ENCODE measurements at places on chromosomes 12 and 14.

GRCh38 chr12:7583471-7583870, 79.9 kb upstream of the CD163 start:
- no peak for DNase-seq

- no peak for DNase-seq
Observed at GRCh38 chr12:110234755-110235154, 46.3 kb upstream of the ATP2A2 start.

- DNase-seq, result no peak
Observed at GRCh38 chr12:25775968-25776367, 182.5 kb upstream of the RASSF8 start.

GRCh38 chr14:50675597-50675996, 7.5 kb upstream of the SAV1 start:
- no peak for DNase-seq

GRCh38 chr14:52067873-52068614, 815 bp downstream of the NID2 start:
- peak; percentile 22 for DNase-seq

GRCh38 chr12:131251336-131252101, 297.8 kb downstream of the ADGRD1 start:
- no peak for DNase-seq

DNA sequence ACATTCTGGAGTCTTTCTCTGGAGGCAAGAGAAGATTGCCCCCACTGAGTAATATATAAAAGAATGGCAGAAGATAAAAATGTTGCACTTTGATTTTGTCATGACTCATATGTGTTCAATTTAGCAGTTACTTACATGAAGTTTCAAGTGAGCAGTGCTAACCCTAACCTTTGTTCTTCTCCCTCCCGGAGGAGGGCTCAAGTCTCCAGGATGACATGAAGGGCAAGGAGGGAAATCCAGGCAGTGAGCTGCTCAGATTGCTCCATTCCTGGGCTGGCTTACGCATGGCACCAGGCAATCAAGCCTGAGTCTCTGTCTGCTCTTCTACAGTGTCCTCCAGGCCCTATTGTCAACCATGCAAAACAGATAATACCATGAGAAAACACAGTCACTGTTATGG, 322.3 kb downstream of the DUSP6 start:
- no peak for DNase-seq

DNA sequence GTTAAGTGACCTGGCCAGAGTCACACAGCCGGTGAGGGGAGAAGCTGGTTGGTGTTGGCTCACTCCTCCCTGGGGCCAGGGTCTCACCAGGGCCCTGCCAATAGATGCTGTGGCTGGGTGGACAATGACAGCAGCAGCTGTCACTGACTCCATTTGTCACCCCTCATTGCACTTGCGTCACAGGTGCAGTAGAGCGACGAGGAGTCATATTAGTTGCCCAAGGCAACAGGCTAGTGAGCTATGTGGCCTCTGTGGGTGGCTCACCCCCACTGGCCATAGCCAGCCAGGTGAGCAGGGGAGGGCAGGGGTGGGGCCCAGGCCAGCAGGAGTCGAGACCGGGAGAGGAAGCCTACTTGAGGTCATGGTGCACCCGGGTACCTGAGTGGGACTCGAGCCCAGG, 9.7 kb downstream of the SLC25A47 start:
- no peak for DNase-seq

GRCh38 chr14:100910888-100911664, 7.6 kb upstream of the RTL1 start:
- no peak for DNase-seq

GRCh38 chr14:64549791-64550620, at the start of gene PPP1R36:
TSS of gene PPP1R36 (plus strand) at chr14:64549961. CDS start at chr14:64549998, 37 bp downstream.
- DNase-seq, result peak; percentile 47

All from stimulated activated CD4-positive, alpha-beta T cell treated with anti-CD3 and anti-CD28 coated beads, Interleukin-2, amount 100 ng/mL, for 24 hours (primary cell).